ENCODE measurements at places on chromosomes 2 and 18.

DNA sequence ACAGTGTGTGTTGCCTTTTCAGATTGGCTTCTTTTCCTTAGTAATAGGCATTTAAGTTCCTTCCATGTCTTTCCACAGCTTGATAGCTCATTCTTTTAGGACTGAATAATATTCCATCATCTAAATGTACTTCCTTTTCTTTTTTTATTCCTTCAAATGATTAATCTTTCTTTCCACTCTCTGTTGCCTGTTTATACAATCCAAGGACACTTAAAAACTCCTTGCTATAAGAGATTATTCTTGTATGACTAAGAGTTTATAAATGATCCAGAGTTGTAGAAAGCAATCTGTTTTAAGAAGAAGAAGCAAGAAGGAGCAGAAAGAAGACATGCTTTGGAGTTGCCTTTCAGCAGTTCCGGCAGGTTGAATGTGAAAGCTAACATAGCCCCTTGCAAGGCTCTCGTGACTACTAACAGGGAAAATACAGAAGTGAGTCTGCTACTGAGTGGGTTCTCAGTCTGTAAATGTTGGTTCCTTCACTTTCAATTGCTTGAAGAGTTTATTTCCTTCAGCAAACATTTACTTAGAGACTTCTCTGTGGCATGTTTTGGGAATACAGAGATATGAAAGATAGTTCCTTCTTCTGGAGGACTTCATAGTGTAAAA lies 123.0 kb downstream of the PMAIP1 start:
- DNase-seq: no peak

- no peak for DNase-seq
Observed at GRCh38 chr2:157806426-157807077, 69.6 kb downstream of the ACVR1 start.

GRCh38 chr2:275466-275865 lies 10.7 kb downstream of the ACP1 start:
- no peak for DNase-seq

DNA sequence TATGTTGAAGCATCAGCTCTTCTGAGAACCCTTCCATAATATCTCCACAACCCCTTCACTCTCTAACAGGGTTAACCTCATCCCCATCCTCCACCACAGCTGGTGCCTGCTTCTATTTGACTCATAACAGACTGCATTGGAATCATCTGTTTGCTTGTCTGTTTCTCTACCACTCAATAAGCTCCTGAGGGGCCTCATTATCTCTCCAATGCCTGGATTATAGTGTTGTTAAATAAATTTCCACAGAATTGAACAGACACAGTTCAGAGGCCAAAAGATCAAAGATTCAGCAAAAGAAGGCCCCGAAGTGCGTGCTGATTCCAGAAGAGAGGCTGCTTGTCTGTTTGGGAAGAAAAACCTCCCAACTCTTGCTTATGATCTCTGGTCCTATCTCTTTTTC lies 33.7 kb upstream of the FAM98A start:
- no peak for DNase-seq

DNA sequence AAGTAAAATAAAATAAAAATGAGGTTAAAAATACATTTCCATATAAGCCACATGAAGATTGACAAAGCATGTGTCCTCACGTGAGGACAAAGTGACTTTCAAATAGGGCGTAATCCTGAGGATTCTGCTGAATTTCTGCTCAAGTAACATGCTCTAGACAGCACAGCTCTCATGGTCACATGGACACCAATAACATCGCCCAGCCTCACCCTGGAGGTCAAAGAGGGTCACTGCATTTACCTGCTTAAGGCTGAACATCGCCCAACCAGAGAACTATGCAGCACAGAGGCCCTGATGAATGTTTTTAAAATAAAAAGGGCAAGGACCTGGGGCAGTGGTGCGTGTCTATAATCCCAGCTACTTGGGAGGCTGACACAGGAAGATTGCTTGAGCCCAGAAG lies 30.2 kb downstream of the TGFBRAP1 start:
- no peak for DNase-seq

GRCh38 chr2:85868822-85869221 lies 20.0 kb downstream of the ST3GAL5 start:
- DNase-seq: no peak

GRCh38 chr2:174827371-174828369 lies 63.4 kb upstream of the CHRNA1 start:
- DNase-seq: no peak

DNA sequence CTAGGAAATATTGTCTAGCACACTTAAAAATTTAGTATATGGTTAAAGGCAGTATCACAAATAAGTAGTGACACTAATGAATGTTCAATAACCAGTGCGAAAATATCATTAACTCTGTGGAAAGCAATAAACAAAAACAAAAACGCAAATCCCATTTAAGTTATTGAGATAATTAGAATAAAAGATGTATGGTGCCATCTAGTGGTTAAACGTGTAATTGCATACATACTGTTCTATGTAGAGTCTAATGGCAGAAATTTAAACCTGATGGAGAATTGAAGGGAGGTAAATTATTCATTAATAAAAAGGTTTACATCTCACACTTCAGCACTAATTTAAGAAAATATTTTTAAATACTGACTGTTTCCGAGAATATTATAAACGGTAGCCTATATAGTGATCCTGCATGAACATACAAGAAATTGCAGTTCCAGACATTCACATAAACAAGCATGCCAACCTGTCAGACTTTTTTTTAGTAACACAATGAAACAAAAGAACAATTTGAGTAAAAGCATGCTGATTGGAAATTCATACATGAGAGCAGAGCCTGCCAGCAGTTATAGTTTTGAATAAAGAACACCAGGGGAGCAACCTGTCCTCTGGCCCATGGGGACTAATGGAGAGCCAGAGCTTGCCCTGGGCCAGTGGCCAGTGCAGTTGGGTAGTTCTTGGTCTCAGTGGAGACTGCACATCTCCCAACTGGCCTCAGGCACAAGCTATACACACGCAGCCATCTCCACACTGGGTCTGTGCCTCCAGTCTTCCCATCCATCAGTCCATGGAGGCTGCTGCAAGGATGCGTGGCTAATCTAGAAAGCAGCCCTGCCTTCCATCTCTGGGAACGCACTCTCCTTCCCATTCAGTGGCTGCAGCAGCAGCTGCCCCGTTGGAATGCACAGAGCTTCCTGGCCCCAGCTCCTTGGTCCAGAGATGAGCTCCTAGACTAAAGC lies 28.0 kb downstream of the GCG start:
- peak; percentile 49 for DNase-seq

DNA sequence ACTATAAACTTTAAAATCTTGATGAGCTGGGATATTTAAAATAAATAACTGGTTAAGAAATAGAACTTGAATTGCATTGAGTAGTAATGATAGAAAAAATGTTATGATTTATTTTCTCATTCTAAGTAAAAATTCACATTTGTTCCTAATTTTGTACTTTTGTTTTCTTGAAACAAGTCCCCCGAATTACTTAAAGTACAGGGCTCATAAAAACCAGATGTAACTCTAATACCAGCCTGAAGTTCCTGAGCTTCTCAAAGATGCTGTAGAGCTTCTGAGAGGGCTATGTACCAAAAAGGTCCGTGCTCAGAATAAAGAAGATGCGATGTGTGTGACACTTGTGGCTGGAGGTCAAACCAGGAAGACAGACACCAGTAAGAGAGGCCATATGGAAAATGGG lies 116.1 kb upstream of the TACR1 start:
- no peak for DNase-seq

GRCh38 chr2:20558391-20559150 lies 92.3 kb downstream of the HS1BP3 start:
- DNase-seq: no peak

DNA sequence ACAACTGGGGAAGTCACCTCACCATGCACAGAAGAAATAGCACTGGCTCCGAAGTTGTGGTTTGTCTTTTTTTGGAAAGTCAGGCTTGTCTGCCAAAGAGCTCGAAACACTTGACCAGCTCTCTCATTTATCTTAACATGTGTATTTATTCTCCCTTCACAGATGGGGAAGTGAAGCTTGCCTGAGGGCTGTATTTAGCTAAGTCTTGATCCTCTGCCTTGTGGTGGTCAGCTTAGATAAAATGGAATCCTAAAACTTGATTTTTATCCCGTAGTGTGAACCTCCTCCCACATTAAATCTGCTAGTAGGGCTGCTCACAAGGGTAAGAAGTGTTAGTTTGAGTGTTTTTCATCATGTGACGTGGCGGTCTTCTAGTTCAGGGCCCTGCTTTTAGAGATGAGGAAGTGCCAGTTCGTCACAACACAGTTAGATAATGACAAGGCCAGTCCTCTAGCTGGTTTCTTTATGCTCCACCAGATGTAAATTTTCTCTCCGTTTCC lies 89.7 kb downstream of the TMEM247 start:
- no peak for DNase-seq

GRCh38 chr2:24304098-24304497 lies 56.2 kb downstream of the ITSN2 start:
- DNase-seq: no peak

DNA sequence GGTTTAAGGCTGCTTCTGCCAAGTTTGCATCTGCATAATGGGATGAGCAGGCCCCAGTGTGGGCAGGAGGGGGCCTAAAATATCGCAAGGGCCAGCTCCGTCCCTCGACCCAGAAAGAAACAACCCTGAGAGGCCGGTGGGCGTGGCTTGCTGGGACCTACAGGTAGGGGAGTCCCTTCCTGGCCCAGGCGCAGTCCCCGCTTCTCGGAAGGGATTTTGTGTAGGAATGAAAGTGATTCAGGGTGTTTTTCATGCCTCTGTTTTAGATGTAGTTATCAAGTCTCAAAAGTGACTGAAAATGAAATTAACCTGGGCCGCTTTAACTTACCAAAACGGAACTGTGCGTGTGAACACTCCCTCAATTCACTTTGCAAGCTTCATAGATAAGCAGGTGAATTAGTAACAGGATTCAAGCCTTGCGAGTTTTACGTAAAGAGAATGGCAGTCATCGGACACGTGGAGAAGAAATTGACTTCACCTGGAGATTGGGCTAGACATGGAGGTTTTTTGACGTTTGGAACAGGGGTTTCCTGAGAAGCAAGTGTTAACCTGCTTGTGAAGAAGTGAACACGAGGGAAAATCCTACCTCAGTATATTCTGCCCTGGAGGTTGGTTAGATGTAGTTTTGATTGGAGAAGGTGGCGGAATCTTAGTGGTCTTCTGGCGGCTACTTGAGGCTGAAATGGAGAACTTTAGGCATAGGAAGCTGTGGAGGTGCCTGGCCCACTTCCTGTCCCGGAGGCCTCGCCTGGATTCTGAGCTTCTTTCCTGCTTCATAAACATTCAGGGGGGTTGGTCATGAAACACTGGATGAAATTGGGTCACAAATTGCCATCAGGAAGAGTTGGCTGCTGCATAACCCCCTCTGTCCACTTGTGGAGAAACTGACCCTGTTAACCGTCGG lies 1.7 kb downstream of the NCK2 start:
- no peak for DNase-seq

DNA sequence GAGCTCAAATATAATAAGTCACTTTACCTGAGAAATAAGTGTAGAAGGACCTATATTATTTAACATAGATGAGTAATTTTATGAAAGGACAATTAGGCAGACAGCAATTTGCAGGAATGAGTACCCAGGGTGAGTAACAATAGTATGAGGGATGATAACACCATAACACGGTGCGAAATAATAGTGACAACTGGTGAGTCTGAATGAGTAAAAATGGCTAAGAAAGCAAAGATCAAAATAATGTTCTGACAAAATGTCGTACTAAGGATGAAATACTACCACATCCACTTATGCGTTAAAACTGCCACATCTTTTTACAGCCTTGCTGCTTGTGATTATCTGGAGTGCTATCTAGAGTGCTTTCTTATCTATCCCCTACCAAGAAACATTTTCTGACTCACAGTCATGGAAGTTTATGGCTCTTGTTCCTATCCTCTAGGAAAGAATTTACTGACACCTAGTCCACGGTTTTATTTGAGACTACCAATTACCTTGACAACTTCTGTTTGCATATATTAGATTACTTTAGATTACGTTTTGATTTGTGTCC lies 929.7 kb downstream of the LRP1B start:
- no peak for DNase-seq
